ENCODE measurements at places on chromosomes 7 and 10.

- DNase-seq = no peak
Measured at GRCh38 chr10:128451879-128452278, 325.7 kb upstream of the MKI67 start.

GRCh38 chr7:100088621-100089457 is at the start of gene COPS6:
Gene COPS6 (plus strand): TSS chr7:100088969. CDS start chr7:100088991, 22 bp downstream.
- peak; percentile 87 for DNase-seq

- no peak for DNase-seq
Measured at GRCh38 chr7:13321316-13321715, 633.9 kb downstream of the ARL4A start.

DNA sequence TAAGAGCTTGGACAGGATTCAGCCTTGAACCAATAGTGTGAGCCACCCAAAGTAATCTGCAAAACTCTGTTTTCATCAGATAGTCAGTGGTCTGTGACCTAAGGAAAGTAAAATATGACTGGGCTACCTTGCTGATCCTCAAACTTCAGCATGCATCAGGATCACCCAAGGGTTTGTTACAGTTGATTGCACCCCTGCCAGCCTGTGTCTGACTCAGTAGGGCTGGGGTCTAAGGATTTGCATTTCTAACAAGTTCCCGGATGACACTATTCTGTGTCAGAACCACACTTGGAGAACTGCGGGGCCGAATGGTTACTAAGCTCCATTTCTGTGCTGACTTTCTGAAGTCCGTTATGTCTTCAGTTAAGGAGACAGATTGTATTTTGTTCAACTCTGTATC is 40.6 kb upstream of the TSPAN13 start:
- no peak for DNase-seq

GRCh38 chr10:60970526-60970925 is 26.5 kb upstream of the RHOBTB1 start:
- no peak for DNase-seq

GRCh38 chr10:71252220-71252619 is 39.9 kb downstream of the UNC5B start:
- DNase-seq = no peak

DNA sequence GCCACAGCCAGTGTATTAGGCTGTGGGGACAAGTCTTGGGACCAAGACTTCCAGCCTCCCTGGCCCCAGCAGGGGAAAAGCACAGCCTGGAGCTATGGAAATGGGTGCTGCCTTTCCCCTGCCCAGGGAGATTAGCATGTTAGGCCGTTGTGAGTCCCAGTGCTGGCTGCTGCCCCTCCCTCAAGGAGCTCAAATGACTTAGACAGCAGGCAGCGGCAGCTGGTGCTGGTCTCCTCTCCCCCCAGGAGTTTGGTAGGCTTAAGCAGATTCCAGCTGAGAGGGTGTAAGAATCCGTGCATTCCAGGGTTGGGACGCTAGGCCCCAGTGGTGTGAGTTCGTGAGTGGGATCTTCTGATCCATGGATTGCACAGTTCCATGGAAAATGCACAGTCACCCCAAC is 301.5 kb upstream of the PHF14 start:
- DNase-seq = no peak

DNA sequence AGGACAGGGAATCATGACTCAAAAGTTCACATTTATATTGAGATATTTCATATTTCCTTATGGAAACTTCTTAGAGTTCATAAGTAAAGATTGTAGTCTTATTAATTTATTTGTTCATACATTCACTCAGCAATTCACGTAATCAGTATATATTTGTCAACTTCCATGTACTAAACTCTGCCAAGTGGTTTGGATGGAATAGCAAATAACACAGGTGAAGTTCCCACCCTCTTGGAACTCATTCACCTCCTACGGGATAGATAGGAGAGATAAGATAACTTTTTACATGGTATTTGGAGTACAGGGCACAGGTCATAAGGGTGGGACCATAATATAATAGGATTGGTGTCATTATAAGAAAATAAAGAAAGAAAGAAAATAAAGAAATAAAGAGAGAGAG is 234.0 kb downstream of the CDC14C start:
- no peak for DNase-seq

GRCh38 chr7:2812114-2812487 is 32.0 kb downstream of the GNA12 start:
- no peak for DNase-seq

- DNase-seq = no peak
Measured at GRCh38 chr10:66782144-66782543, 143.7 kb upstream of the LRRTM3 start.

- DNase-seq = no peak
Measured at GRCh38 chr10:66827353-66827752, 98.5 kb upstream of the LRRTM3 start.

- DNase-seq = no peak
Measured at GRCh38 chr10:97361537-97361901, 27.0 kb upstream of the FRAT2 start.
